ENCODE measurements at places on chromosomes 3 and 15. TPM values are rescaled to one million over a fixed set of nuclear protein-coding genes. Genes with fewer than 3 reads are reported as not detected.

Gene SNTN
- not detected for total RNA-seq

Gene ITIH3
- total RNA-seq, result not detected

Gene CHL1
- total RNA-seq, result not detected

DNA sequence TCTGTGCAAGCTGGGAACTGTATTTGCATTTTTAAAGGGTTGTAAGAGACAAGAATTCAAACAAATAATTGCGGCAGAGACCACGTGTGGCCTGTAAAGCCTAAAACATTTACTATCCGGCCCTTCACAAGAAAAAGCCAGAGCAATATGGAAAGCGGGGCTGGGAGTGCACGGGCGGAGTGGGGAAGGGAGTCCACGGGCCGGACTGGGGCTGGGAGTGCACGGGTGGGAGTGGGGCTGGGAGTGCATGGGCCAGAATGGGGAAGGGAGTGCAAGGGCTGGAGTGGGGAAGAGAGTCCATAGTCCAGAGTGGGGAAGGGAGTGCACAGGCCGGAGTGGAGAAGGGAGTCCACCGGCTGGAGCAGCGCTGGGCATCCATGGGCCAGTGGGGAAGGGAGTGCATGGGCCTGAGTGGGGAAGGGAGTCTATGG lies 41.2 kb downstream of the KLF15 start:
- peaks cover 5% of the 10 kb centered on the region for H3K27me3 ChIP-seq
- no peaks in the 10 kb centered on the region for H3K36me3 ChIP-seq
- H3K27ac ChIP-seq, result no peak overlapping the region
- H3K4me1 ChIP-seq, result no peaks in the 10 kb centered on the region
- DNase-seq, result no peak

DNA sequence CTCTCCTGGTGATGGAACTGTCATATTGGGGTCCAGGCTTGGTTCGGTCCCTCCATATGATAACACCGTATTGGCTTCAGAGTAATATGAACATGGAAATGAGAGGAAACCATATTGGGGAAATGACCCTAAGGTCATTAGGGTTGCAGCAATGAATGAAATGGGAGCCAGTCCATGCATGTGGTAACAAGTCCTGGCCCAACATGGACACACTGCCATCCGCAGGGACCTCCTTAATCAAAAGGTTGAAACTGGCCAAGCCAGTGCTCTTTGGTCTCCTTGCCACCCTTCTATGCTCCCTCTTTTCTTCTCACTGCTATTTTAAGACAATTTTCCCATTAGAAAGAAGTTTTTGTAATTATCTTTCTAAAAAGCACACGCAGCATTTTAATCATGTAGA lies 8.3 kb downstream of the SHC4 start:
- no peak overlapping the region for H3K4me3 ChIP-seq
- no peak for DNase-seq
- no peak overlapping the region for H3K27ac ChIP-seq
- no peaks in the 10 kb centered on the region for H3K36me3 ChIP-seq

- no peak overlapping the region for H3K4me3 ChIP-seq
- H3K36me3 ChIP-seq, result no peaks in the 10 kb centered on the region
- no peaks in the 10 kb centered on the region for H3K4me1 ChIP-seq
- no peak for DNase-seq
- no peak overlapping the region for H3K27ac ChIP-seq
- H3K27me3 ChIP-seq, result no peaks in the 10 kb centered on the region
Observed at GRCh38 chr15:37075777-37076176, 24.6 kb downstream of the MEIS2 start.

GRCh38 chr3:99686955-99687612 lies 48.7 kb downstream of the COL8A1 start:
- H3K4me3 ChIP-seq, result no peak overlapping the region
- H3K4me1 ChIP-seq, result no peaks in the 10 kb centered on the region
- no peaks in the 10 kb centered on the region for H3K36me3 ChIP-seq

GRCh38 chr3:72390841-72391240 lies 457.4 kb downstream of the SHQ1 start:
- no peaks in the 10 kb centered on the region for H3K27me3 ChIP-seq
- no peaks in the 10 kb centered on the region for H3K36me3 ChIP-seq
- no peak overlapping the region for H3K27ac ChIP-seq
- H3K4me3 ChIP-seq, result no peak overlapping the region

- no peak overlapping the region for H3K27ac ChIP-seq
- H3K27me3 ChIP-seq, result peaks cover 14% of the 10 kb centered on the region
- H3K4me3 ChIP-seq, result no peak overlapping the region
- H3K4me1 ChIP-seq, result no peaks in the 10 kb centered on the region
Observed at GRCh38 chr3:43867436-43868072, 176.8 kb downstream of the ABHD5 start.

- no peak for DNase-seq
- H3K27me3 ChIP-seq, result peaks cover 6% of the 10 kb centered on the region
- H3K36me3 ChIP-seq, result no peaks in the 10 kb centered on the region
- H3K4me3 ChIP-seq, result no peak overlapping the region
Observed at GRCh38 chr3:73148682-73149081, 87.2 kb downstream of the EBLN2 start.

DNA sequence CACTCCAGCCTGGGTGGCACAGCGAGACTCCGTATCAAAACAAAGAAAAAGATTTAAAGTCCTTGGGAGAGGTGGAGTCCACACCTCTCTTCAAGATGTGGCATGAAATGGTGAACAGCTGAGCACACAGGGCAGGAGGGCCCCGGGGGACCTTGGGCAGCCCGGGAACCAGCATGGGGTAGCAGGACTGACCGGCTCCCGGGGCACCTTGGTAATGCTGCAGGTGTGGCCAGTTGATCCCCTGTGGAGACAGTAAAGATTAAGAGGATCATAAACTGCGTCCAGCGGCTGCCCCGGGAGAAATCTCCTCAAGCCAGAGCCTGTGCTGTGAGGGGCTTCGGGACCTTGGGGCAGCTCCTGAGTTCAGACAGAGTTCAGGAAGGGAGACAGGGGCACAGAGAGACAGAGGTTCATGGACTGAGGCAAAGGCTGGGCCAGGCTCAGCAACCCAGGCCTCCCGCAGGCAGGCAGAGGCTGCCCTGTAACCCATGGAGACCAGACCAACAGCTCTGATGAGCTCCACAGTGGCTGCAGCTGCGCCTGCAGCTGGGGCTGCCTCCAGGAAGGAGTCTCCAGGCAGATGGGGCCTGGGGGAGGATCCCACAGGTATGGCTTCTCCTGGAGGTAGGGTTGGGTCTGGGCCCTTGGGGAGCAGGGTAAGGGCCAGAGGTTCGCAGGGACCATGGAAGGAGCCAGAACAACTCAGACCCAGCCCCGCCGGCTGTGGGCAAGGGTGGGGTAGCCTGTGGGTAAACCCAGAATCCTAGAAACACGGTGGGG lies at the start of gene NR2E3:
Gene NR2E3, plus strand, starts transcription at position 299 of the 780 bp plus-strand sequence. Its CDS starts 190 bp downstream, at position 489.
- H3K4me1 ChIP-seq, result no peaks in the 10 kb centered on the region
- H3K27me3 ChIP-seq, result no peaks in the 10 kb centered on the region
- no peak within 1 kb of the TSS for H3K4me3 ChIP-seq
- H3K36me3 ChIP-seq, result no peaks in the 10 kb centered on the region
- no peak for DNase-seq
- no peak within 1 kb of the TSS for H3K27ac ChIP-seq

GRCh38 chr15:87707566-87708130 lies 548.9 kb downstream of the NTRK3 start:
- H3K27me3 ChIP-seq, result no peaks in the 10 kb centered on the region
- H3K4me3 ChIP-seq, result no peak overlapping the region
- DNase-seq, result no peak
- H3K4me1 ChIP-seq, result no peaks in the 10 kb centered on the region
- H3K27ac ChIP-seq, result no peak overlapping the region

GRCh38 chr15:89521605-89522004 lies 25.2 kb upstream of the RHCG start:
- peaks cover 12% of the 10 kb centered on the region for H3K27me3 ChIP-seq
- no peak overlapping the region for H3K4me3 ChIP-seq
- no peaks in the 10 kb centered on the region for H3K4me1 ChIP-seq
- DNase-seq, result no peak

- H3K36me3 ChIP-seq, result no peaks in the 10 kb centered on the region
- H3K4me3 ChIP-seq, result no peak overlapping the region
- H3K27ac ChIP-seq, result no peak overlapping the region
- H3K4me1 ChIP-seq, result peaks cover 2% of the 10 kb centered on the region
Observed at GRCh38 chr15:73270366-73271097, 98.2 kb downstream of the HCN4 start.

DNA sequence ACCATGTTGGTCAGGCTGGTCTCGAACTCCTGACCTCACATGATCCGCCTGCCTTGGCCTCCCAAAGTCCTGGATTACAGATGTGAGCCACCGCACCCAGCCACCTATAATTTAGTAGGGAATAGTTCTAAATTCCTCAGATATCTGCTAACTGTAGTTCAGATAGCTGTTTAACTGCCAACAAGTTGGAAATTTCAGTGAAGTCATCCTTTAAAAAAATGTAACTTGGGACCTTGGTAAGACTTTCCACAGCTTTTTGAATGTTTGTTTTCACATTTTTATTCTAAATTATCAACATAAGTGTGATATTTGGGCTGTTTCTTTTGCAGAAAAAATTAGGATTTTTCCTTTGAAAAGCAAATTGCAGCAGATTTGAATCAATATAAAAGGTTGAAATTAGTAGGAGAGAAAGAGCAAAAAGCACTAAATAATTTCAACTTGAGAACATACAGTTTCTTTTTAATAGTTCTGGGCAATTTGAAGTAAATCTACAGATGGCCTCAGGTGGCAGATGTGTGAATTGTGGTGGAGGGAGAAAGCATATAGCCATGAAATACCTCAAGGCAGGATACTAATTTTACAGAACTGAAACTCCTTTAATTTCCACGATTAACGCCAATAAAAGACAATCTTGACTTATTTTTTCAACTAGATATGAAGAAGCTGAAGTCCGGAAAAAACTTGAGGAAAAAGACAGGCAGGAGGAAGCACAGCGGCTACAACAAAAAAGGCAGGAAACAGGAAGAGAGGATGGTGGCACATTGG lies 34.3 kb downstream of the USP8 start:
- H3K4me1 ChIP-seq, result no peaks in the 10 kb centered on the region
- no peaks in the 10 kb centered on the region for H3K27me3 ChIP-seq
- H3K36me3 ChIP-seq, result peaks cover 39% of the 10 kb centered on the region
- no peak for DNase-seq

DNA sequence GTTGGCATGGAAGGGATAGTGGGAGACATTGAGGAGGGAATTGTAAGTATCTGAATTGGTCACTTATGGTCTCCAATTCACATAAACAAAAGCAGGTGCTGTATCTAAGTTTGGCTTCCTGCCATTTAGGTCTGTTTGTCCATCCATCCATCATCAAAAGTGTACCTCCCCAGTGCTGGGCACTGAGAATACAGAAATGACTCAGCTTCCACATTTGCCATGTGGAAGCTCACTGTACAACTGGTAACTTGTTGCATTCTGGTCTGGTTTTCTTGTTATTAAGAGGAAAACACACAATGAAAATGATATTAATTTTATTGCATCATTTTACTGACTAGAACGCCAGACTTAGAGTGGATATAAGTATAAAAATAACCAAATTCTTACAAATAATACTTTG lies 30.9 kb upstream of the MUC13 start:
- H3K4me1 ChIP-seq, result peaks cover 6% of the 10 kb centered on the region
- no peak overlapping the region for H3K4me3 ChIP-seq
- H3K27me3 ChIP-seq, result peaks cover 8% of the 10 kb centered on the region
- H3K27ac ChIP-seq, result no peak overlapping the region

DNA sequence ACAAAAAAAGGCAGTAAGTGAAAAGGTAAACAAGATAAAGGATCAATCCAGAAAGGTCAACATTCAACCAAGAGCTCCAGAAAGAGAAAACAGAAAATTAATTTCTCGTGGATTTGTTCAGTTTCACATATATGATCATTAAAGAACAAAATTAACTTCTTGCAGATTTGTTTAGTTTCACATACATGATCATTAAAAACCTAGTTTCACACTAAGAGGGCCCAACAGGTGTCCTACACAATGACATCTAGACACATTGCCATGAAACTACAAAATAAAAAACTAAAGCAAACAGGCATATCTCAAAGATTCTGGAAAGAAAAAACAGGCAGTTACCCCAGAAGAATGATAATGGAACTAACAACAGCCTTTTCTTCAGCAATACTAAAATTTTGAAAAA lies 22.1 kb downstream of the PHC3 start:
- no peak overlapping the region for H3K27ac ChIP-seq
- no peak for DNase-seq
- no peaks in the 10 kb centered on the region for H3K27me3 ChIP-seq
- no peak overlapping the region for H3K4me3 ChIP-seq
- H3K36me3 ChIP-seq, result peaks cover 70% of the 10 kb centered on the region
- peaks cover 31% of the 10 kb centered on the region for H3K4me1 ChIP-seq

- no peaks in the 10 kb centered on the region for H3K27me3 ChIP-seq
- H3K36me3 ChIP-seq, result peaks cover 17% of the 10 kb centered on the region
- DNase-seq, result peak; percentile 41
- no peak overlapping the region for H3K27ac ChIP-seq
Observed at GRCh38 chr3:53114412-53115074, 15.7 kb downstream of the RFT1 start.

DNA sequence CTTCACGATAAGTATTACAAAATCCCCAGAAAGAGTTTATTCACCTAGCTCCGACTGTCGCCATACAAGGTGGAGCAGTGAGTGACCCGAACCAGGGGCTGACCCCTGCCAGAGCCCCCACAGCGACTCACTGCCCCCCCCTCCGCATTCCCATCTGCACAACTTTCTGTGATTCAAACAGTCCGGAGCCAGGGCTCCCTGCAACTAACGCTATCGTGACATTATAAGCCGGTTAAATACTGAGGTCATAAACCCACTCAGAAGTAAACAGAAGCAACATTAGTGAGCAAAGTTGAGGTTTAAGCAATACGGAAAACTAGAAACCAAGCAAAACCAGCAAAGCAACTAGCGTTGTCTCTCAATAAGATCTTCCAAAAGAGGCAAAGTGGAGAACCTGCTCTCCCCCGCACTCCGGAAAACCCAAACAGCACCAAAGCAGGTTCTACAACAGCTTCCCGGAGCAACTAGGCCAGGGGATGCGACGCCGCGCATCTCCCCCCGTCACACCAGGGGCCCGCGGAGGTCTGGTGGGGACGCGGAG lies 642 bp downstream of the SCAP start:
- DNase-seq, result no peak
- H3K27me3 ChIP-seq, result no peaks in the 10 kb centered on the region
- no peaks in the 10 kb centered on the region for H3K36me3 ChIP-seq

- DNase-seq, result no peak
- no peak overlapping the region for H3K27ac ChIP-seq
- no peak overlapping the region for H3K4me3 ChIP-seq
- no peaks in the 10 kb centered on the region for H3K27me3 ChIP-seq
- H3K36me3 ChIP-seq, result no peaks in the 10 kb centered on the region
Observed at GRCh38 chr3:1195947-1196346, 103.1 kb downstream of the CNTN6 start.
